Stimulated activated CD8-positive, alpha-beta memory T cell treated with anti-CD3 and anti-CD28 coated beads, Interleukin-7, amount 100 ng/mL, for 24 hours (primary cell): ENCODE measurements at places on chromosomes 7 and 10.

GRCh38 chr7:6165075-6165474 lies 107.3 kb downstream of the CYTH3 start:
- DNase-seq = no peak

GRCh38 chr10:3226960-3227744 lies 54.6 kb upstream of the PITRM1 start:
- DNase-seq = no peak

- no peak for DNase-seq
These were observed 25.7 kb downstream of the PRKAG2 start for GRCh38 chr7:151851145-151851751.

DNA sequence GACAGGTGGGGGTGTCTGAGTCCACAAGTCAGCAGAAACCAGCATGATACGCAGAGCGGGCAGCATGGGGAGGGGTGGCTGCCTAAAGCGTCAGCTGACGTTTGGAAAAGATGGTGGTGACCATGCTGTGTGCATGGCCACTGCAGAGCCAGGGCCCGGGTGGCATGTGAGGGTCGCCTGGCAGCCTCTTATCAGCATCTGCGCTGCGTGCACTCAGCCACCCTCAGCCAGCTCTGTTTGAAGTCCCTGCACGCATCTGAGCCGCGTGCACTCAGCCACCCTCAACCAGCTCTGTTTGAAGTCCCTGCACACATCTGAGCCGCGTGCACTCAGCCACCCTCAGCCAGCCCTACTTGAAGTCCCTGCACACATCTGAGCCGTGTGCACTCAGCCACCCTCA lies 61.5 kb downstream of the WDR37 start:
- no peak for DNase-seq

GRCh38 chr10:65416094-65416493 lies 1509.7 kb upstream of the LRRTM3 start:
- no peak for DNase-seq

DNA sequence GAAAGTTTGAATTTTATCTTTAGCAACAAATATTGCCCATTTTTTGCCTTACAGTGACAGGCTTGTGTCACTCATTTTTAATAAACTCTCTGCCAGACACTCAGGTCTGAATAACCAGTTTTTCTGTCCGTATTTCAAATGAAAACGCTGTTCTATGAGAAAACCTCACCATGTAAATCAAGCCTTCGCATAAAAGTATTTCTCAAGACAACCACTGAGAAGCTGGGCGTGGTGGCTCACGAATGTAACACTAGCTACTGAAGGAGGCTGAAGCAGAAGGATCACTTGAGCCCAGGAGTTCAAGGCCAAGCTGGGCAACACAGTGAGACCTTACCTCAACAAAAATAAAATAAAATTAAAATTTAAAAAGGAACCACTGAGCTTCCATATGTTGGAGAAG lies 339.3 kb downstream of the PARD3 start:
- DNase-seq = no peak

DNA sequence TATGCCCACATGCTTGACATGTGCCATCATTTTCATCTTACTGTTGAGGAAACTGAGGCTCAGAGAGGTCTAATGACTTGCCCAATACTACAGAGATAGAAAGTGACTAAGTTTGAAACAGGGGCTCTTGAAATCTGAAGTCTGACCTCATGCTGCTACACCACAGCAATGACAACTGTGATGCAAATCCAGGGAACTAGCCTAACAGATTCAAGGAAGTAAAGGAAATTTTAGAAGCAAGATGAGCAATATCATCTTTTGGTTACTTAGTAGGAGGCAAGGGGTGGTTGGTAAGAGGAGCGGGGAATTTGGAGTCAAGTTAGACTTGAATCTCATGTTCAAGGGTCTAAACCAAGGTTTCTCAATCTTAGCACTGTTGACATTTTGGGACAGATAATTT lies 26.3 kb upstream of the OSBPL3 start:
- DNase-seq = no peak

GRCh38 chr7:144987686-144988085 lies 151.8 kb upstream of the TPK1 start:
- DNase-seq = no peak

DNA sequence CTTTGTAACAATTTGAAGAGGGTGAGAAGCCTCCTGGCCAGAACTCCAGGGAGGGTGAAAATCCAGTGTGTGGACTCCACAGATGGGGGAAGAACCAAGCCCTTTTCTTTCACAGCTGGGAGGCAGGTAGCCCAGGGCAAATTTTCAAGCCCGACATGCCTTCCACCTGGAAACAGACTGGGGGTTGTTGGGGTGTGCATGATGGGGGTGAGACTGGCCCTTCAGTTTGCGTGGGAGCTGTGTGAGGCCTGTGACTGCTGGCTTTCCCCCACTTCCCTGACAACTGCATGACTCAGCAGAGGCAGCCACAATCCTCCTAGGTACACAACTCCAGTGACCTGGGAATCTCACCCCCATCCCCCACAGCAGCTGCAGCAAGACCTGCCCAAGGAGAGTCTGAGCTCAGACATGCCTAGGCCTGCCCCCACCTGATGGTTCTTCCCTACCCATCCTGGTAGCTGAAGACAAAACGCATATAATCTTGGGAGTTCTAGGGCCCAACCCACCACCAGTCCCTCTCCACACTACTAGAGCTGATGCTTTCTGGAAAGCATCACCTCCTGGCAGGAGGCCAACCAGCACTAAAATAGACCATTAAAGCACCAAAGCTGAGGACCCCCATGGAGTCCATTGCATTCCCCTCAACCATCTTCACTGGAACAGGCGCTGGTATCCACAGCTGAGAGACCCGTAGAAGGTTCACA lies 445.4 kb downstream of the TFEC start:
- DNase-seq = no peak
